Left ventricle myocardium inferior (tissue), 1 donor: ENCODE measurements at places on chromosomes 11 and 22.

- H3K4me1 ChIP-seq, result peaks cover 35% of the 10 kb centered on the region
- peak overlapping the region; percentile 100 for H3K27ac ChIP-seq
- peak overlapping the region; percentile 99 for H3K4me3 ChIP-seq
- DNase-seq, result no peak
- H3K27me3 ChIP-seq, result no peaks in the 10 kb centered on the region
Measured at GRCh38 chr11:65132988-65133700, 1.2 kb downstream of the SYVN1 start.

DNA sequence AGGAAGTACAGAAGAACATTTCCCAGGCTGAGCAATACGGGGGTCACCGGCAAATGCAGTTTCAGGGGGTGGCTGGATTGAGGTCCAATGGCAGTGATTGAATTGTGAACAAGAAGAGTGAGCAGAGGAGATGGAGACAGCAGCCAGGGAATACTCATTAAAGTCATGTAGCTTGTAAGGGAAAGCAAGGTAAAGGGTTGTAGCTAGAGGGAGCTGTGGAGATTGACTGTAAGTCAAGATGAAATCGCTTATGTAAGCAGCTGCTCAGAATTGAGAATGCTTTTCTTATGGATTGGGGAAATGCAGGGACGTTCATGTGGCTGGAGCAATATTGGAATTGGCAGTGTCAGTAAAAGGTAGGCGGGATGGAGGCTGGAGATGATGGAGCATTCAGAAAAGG lies 111.4 kb upstream of the TBCEL start:
- no peak overlapping the region for H3K27ac ChIP-seq
- no peaks in the 10 kb centered on the region for H3K36me3 ChIP-seq

DNA sequence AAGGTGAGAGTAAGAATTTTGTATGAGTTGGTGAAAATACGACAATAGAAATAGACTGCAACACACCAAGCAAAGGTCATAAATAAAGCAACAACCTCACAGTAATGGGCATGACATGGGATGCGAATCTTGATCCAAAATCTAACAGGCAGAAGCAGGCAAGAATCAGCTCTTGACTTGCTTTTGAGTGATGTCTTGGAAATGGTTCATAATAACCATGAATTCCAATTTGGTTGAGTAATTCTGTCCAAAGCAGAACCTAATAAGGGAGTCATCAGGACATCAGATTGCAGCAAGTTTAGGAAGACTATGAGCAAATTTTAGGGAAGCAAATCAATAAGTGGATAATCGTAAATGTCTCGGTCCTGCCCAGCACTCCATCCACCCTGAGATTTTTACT lies 224.0 kb upstream of the ISX start:
- no peaks in the 10 kb centered on the region for H3K4me1 ChIP-seq
- no peaks in the 10 kb centered on the region for H3K36me3 ChIP-seq
- H3K27me3 ChIP-seq, result peaks cover 52% of the 10 kb centered on the region
- DNase-seq, result no peak
- H3K27ac ChIP-seq, result no peak overlapping the region

DNA sequence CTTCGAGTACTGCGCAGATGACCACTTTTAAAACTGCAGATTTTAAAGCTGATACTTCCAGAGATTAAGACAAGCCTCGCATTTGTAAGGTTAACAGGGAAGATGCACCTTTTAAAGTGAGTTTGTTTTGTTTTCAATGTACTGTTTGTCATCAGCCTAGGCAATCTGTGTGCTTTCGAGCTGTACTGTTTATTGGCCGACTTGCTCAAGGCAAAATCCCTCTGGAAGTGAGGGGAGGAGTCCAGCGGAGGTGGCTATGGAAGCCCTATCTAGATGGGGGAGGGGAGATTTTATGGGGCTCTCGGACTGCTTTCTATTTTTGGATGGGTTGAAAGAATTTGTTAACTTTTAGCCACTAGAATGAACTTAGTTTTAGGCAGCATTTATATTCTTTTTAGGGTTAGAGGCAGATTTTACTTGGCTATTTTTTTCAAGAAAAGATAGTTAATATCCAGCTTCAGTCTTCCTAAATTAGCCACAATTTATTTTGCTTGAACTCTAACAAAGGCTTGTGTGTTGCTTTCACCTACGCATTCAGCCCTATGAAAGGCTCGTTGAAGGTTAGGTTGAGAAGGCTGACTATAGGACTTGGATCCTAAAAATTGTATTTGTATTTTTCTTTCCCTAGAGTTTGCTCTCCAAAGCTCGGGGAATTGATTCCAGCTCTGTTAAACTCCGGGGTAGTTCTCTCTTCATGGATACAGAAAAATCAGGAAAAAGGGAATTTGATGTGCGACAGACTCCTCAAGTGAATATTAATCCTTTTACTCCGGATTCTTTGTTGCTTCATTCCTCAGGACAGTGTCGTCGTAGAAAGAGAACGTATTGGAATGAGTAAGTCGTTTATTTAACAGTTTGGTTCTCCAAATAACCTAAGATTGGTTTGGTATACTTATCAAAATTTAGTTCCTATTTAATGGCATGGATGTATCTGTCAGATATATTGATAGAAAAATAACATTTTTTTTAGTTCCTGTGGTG lies 2.1 kb downstream of the WEE1 start:
- H3K36me3 ChIP-seq, result peaks cover 7% of the 10 kb centered on the region
- peak overlapping the region; percentile 98 for H3K27ac ChIP-seq
- no peaks in the 10 kb centered on the region for H3K27me3 ChIP-seq
- H3K4me3 ChIP-seq, result peak overlapping the region; percentile 84

- no peak for DNase-seq
- no peaks in the 10 kb centered on the region for H3K4me1 ChIP-seq
- H3K27ac ChIP-seq, result no peak overlapping the region
- no peak overlapping the region for H3K4me3 ChIP-seq
- no peaks in the 10 kb centered on the region for H3K36me3 ChIP-seq
Measured at GRCh38 chr11:121841487-121842191, 274.4 kb downstream of the BLID start.

DNA sequence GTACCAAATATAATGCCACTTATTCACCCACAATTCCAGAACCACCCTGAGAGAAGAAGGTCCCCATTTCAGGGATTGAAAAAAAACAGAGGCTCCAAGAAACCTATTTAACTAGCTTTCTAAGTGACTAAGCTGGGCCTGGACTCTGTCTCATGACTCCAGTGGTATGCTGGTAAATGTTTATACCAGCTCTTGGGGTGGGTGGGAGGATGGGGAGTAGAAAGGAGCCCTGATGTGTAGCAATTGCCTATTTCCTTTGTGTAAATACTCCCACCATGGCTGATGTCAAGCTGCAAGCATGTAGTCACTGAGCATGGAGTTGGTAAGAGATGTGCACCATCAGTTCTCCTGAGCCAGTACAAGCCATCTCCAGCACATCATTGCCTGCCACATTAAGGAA lies 2.8 kb downstream of the PRG3 start:
- DNase-seq, result no peak
- no peak overlapping the region for H3K27ac ChIP-seq
- peaks cover 10% of the 10 kb centered on the region for H3K4me1 ChIP-seq
- H3K27me3 ChIP-seq, result peaks cover 20% of the 10 kb centered on the region
- H3K4me3 ChIP-seq, result no peak overlapping the region

DNA sequence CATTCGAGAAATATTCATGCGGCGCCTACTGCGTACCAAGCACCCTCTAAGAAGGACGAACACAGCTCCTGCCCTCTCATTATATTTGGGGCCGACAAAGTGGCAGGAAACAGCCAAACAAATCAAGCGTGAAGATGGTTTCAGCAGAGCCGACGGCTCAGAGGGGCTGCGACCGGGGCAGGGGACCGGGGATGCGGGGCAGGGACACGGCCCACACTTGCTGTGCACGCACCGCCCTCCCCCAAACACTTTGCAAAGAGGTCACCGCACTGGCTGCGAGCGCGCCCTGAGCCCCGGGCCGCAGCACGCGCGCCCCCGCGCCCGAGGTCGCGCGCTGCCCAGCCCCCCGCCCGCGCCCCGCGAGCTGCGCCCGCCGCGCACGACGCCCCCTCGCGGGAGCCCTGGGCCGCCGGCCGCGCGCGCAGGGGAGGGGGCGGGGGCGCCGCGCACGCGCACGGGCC lies 255 bp upstream of the SYNGR1 start:
- H3K4me3 ChIP-seq, result peak overlapping the region; percentile 87
- peak; percentile 44 for DNase-seq
- peaks cover 10% of the 10 kb centered on the region for H3K27me3 ChIP-seq
- H3K36me3 ChIP-seq, result no peaks in the 10 kb centered on the region
- peaks cover 28% of the 10 kb centered on the region for H3K4me1 ChIP-seq

GRCh38 chr22:24510637-24511625 lies 15.8 kb downstream of the UPB1 start:
- DNase-seq, result peak; percentile 25
- peak overlapping the region; percentile 50 for H3K27ac ChIP-seq
- no peak overlapping the region for H3K4me3 ChIP-seq
- H3K36me3 ChIP-seq, result no peaks in the 10 kb centered on the region
- H3K4me1 ChIP-seq, result peaks cover 34% of the 10 kb centered on the region

- H3K4me1 ChIP-seq, result peaks cover 41% of the 10 kb centered on the region
- no peaks in the 10 kb centered on the region for H3K36me3 ChIP-seq
- H3K27me3 ChIP-seq, result no peaks in the 10 kb centered on the region
Measured at GRCh38 chr11:122342089-122342744, 226.2 kb upstream of the BLID start.

DNA sequence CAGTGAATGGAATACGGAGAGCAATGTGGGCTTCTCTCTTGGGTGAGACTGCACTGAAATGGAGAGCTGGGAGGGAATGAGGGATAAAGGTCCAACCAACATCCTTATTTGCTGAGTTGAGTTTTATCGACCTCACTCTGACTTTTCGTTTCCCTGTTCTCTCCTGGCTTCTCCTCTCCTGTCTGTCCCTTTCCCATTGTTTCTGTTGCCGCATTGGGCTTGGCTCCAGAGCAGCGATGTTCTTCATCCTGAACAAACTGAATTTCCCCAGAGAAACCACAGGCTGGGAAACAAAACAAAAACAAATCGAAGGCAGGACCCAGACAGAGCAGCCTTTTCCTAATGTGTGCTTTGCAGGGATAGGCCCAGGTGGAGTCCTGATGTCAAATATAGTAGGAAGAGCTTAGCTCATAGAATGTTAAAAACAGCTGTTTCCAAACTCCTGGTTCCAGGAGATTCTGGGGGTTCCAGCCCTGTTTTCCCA lies 30.0 kb downstream of the MOV10L1 start:
- H3K4me1 ChIP-seq, result no peaks in the 10 kb centered on the region
- no peaks in the 10 kb centered on the region for H3K36me3 ChIP-seq
- H3K27me3 ChIP-seq, result peaks cover 58% of the 10 kb centered on the region
- DNase-seq, result no peak
- no peak overlapping the region for H3K27ac ChIP-seq
- H3K4me3 ChIP-seq, result no peak overlapping the region

DNA sequence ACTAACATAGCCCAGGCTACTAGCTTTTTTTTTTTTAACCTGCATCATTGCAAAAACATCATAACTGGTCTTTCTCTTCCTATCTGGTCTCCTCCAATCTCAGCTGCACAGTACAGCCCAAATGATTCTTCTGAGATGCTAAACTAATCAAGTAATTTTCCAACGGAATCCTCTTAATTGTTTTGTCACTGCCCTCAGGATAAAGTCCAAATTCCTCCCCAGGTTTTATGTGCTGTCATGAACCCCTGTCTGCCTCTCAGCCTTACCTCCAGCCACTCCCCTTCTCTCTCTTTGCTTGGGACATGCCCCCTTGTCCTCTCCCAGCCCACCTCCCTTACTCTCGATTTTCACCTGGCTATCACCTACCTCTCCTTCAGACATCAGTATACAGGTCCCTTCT lies 12.5 kb downstream of the APBB1 start:
- DNase-seq, result no peak
- H3K27me3 ChIP-seq, result no peaks in the 10 kb centered on the region
- peaks cover 4% of the 10 kb centered on the region for H3K4me1 ChIP-seq
- no peak overlapping the region for H3K27ac ChIP-seq

DNA sequence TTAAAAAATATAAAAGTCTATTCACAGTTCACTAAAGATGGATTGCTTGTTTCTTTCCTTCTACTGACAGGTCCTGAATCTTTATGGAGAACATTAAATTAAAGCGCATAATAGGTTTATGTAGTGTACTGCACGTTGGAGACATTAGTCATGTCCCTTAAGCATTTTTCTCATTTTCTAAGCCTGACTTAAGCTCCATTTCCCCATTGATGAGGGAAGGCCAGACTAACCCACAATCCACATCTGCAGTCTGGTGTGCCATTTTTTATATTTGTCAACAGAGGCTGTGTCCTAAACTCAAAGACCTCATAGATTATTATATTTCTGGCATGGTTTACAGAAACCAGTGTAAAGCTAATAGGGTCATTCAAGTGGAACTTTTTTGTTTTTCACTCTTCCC lies 39.9 kb downstream of the CADM1 start:
- DNase-seq, result no peak
- no peaks in the 10 kb centered on the region for H3K36me3 ChIP-seq
- H3K27ac ChIP-seq, result no peak overlapping the region
- H3K27me3 ChIP-seq, result no peaks in the 10 kb centered on the region

- no peak overlapping the region for H3K27ac ChIP-seq
- no peaks in the 10 kb centered on the region for H3K36me3 ChIP-seq
- no peaks in the 10 kb centered on the region for H3K27me3 ChIP-seq
- no peak for DNase-seq
- no peak overlapping the region for H3K4me3 ChIP-seq
Measured at GRCh38 chr11:103993507-103993906, 42.9 kb upstream of the DDI1 start.

GRCh38 chr11:73396985-73397384 lies 20.8 kb downstream of the RELT start:
- no peaks in the 10 kb centered on the region for H3K27me3 ChIP-seq
- H3K4me3 ChIP-seq, result no peak overlapping the region
- peaks cover 33% of the 10 kb centered on the region for H3K4me1 ChIP-seq
- no peak for DNase-seq

DNA sequence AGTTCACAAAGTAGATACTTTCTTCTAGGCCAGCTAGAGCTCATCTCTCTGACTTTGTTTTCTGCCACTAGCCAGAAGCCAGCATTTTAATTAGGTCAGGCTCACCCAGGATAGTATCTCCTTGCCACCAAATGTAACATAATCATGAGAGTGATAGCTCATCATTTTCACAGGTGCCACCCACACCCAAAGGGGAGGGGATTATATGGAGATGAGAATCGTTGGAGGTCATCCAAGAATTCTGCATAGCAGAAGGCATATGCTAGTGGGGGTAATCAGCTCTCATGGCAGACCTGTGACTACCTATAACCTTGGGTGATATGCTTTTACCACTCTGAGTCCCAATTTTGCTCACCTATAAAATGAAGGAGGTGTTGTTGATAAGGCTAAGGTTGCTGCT lies 523.0 kb downstream of the METTL15 start:
- no peaks in the 10 kb centered on the region for H3K36me3 ChIP-seq
- H3K4me3 ChIP-seq, result no peak overlapping the region
- no peak for DNase-seq
- no peaks in the 10 kb centered on the region for H3K27me3 ChIP-seq
